Renal pelvis (tissue), 12 donors: ENCODE measurements at places on chromosomes 4 and X.

DNA sequence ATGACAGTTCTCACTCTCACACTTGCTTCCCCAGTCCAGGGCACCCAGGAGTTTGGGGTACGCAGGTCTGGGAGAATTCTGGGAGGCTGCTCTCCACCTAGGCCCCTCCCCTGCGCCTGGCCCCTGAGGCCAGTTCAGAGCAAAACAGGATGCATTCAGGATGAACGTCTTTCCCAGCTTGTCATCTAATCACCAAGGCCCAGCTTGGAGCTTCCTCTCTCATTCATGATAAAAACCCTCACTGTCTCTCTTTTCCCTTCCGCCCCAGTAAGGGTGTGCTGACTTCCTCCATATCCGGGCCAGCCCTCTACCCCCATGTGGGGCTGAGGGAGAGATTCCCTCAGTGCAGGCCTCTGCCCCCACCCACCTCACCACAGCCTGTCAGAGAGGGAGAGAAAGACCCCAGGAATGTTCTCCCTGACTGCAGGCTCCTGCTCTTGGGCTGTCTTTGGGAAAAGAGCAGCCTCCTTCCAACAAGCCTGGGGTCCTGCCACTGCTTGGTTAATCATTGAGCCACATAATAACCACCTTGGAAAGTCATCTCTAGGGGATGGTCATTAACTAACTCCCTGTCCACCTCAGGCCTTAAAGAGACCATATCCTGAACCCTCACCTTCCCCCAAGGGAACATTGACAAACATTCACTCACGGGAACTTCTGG, 50.1 kb downstream of the STARD8 start:
- DNase-seq, result no peak

DNA sequence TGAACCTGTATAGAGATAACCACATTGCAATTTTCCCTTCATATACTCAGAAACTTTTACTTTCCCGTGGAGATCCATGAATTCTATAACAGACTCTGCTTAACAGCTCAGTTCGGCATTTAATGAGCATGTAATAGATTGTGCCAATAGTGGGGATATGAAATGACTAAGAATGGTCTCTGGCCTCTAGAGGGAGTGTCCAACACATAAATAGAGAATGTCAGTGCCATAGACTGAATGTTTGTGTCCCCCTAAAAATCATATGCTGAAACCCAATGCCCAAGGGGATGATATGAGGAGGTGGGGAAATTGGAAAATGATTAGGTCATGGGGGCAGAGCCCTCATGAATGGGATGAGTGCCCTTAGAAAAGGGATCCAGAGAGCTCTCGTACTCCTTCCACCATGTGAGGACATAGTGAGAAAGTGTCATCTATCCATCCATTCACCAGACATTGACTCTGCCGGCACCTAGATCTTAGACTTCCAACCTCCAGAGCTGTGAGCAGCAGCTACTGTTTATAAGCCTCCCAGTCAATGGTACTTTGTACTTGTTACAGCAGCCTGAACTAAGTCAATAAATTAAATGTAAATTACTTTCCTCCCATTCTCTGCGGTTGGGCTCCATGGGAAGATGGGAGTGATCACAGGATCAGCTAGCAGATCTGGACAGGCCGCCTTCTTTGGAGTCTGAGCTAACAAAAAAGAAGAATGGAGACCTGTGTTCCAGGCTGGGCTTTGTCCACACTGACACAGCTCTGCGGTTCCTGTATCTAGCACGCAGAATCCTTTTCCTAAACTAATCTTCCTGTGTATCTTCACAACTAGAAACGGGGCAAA, 28.1 kb upstream of the HPSE start:
- DNase-seq, result no peak

DNA sequence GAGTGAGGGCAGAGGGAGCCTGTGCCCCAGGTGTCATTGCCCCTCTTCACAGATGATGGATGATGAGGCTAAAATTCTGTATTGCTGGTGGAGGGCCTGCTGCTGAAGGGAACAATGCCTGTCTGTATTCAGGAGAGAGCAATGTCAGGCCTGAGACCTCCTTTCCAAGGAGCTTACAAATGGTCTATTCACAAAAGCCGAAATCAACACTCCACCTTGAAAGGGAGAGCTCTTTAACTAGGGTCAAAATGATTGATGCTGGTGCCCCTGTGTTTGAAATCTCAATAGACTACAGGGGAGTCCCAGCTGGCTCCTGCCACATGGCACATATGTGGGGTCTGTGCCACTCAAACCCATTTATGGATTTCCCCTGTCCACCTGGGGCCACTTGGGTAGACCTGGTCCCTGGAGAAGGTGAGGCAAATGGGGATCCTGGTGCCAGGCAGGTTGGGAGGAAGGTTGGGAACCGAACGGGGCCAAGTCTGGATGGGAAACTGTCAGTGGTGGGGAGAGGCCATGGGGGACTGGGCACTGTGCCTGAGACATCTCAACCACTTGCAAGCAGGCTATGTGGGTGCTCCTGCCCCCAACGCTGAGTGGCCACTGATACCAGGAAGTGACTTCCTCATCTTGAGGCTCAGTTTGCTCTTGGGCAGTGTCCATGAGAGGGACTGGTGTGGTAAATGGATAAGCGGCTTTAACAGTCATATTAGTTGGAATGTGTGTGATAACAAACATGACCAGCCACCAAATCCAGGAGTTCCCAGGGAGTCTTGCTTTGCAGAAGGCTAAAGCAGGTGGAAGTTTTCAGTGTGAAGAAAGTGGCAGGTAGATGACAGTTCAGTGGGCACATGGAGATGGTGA, 223.8 kb upstream of the PSAPL1 start:
- no peak for DNase-seq

DNA sequence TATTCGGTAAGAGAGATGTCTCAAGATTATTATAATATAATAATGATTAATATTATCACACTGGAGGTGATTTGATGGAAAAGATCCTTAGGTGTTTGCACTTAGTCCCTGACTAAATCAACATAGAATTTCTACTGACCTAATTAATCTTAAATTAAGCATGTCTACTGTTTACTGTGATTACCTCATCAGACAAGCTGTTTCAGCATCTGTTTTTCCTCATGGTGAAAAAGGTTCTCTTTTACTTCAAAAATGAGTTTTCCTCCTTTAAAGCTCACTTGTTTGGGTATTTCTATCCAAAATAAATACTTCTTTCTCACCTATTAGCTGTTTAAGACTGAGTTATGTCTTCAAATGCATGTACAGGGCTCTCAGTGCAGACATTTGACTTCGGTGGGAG, 407.8 kb downstream of the NKX6-1 start:
- no peak for DNase-seq

- DNase-seq, result no peak
Measured at GRCh38 chr4:13151194-13151593, 332.9 kb downstream of the RAB28 start.

GRCh38 chr4:21226637-21227538, 526.6 kb downstream of the PACRGL start:
- DNase-seq, result no peak

DNA sequence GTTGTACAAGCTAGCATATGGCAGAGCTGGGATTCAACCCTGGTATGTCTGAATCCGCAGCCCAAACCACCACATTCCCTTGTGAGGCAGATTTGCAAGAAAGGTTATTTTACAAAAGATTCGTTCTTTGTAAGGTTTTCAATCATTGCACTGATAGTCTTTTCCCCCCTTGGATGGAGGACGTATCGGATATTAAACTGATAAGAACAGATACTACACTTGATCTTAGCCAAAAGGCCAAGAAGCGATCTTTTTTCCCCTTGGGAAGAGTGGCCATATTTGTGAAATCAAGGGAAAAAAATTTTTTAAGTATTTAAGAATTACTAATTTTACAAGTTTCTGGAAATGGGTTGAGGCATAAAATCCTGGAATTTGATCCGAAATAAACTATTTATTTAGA, 34.4 kb upstream of the MSMO1 start:
- peak; percentile 12 for DNase-seq

DNA sequence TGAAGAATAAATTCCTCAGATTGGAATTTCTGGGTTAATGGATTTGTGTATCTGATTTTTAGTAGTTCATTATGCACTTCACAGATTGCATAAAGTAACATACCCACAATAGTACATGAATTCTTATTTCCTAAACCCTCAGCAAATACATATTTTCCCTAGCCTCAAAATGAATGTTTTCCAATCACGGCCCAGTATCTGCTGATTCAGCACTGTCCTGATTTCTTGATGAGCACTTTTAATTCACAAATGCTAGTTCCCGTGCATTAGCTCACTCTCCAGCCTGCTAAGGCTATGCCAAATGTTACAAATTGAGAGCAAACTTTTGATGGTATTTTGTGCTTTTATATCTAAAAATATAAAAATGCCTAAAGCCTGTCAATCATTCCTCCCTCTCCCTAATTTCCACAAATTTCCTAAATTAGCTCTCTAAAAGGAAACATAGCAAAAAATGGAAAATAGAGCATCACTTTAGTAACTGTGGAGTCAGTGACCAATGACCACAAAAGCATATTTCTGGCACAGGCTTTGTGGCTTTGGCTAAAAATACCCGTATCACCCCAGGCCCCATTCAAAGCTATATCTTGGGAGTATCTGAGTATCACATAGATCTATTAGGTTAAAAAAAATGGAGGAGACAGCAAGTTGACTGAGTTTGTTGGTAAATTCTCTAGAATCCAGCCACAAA, 75.5 kb downstream of the NAF1 start:
- no peak for DNase-seq

DNA sequence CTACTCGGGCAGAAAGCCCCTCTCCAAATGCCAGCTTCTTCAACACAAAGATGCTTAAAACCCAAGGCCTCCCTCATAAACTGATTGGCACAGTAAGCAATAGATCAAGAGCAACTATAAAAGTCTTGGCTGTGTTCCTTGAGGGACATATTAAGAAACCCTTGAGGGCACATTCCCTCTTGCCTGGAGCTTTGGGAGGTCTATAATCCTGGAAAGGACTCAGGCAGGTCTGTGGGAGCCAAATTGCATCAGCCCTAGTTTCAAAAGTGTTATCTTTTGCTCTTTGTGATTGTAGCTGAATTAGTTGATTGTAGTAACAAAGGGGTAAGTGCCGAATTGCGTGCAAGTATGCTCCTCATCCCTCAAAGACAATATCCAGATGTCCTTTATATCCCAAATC, 18.6 kb upstream of the SETD7 start:
- DNase-seq, result no peak

DNA sequence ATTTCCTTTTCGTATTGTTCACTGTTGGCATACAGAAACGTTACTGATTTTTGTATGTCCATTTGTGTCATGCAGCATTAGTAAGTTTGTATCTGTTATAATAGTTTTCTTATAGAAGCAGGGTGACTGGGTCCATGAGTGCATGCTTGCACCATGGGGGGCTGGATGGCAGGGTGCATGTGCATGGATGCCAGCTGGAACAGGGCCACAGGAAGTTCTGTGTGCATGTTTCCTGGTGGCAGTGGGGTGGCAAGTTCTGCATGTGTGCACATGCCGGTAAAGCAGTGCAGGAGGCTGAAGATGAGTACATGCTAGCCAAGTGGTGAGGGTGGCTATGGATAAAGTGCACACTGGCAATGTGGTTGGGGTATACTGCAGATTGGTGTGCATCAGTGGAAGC, 468.0 kb upstream of the KLHL4 start:
- no peak for DNase-seq

GRCh38 chr4:38235354-38235753, 275.2 kb downstream of the PTTG2 start:
- DNase-seq, result no peak

GRCh38 chr4:142701017-142701416, 145.1 kb downstream of the INPP4B start:
- DNase-seq, result no peak

GRCh38 chrX:107360788-107361360, 88.6 kb upstream of the FRMPD3 start:
- no peak for DNase-seq

DNA sequence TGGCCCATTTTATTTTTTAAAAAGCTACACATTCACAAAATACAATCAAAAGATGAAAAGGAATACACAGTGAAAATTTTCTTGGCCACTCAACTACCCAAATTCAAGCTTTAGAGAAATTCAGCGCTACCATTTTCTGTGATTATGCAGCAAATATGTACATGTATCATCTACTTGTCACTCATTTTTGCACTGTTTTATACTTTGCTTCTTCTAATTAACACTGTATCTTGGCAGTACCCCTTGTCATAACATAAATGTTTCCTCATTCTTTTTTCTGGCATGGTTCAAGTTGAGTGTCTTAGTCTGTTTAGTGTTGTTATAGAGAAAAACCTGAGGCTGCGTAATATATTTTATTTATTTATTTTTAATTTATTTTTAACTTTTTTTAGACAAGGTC, 15.7 kb upstream of the PPID start:
- DNase-seq, result no peak

GRCh38 chr4:15398732-15399131, 29.1 kb upstream of the C1QTNF7 start:
- no peak for DNase-seq

DNA sequence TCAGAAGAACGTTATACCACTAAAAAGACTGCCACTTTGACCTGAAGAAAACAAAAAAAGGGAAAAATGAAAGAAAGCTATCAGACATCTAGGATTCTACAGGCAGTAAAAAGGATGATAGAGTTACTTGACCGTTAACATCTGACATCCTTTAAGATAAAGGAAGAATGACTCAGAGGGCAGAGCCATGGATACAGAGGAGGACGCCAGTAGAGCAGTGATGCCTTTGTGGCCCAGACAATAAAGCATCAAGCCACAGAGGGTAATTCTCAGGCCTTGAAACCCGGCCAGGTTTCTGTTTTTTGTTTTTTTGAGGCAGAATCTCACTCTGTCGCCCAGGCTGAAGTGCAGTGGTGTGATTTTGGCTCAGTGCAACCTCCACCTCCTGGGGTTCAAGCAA, 9.5 kb upstream of the BEX1 start:
- no peak for DNase-seq

- no peak for DNase-seq
Measured at GRCh38 chr4:163816494-163816893, 322.0 kb downstream of the TMA16 start.

DNA sequence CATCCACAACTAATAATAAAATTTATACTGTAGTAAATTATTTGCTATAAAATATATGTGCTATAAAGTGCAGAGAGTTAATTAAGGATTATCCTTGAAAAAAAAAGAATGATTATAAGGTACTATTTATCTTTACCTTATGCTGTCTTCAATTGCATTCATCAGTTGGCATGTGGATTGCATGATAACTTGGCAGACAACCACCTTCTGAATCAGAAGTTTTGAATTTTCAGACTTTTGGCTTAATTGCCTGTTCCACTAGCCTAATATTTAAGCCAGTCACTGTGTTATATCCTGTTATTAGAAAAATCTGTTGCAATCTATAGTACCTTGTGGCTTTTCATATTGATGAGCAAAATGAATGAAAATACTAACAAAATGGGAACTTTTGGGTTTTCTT, 1040.3 kb upstream of the PCDH10 start:
- no peak for DNase-seq

DNA sequence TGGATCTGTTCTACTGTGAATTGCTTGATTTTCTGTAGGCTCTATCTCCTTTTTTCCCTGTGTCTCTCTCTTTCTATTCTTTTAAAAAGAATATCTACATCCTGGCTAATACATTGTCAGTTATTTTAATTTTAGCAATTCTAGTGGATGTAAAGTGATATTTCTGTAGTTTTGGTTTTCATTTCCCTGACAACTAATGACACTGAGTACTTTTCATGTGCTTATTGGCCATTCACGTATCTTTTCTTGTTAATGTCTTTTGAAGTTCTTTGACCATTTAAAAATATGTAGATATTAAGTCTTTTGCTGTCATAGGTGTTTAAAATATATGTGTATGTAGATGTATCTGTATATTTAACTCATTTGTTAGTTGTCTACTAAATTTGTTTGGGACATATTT, 59.0 kb upstream of the SOX3 start:
- DNase-seq, result no peak

GRCh38 chr4:105119356-105119755, 27.3 kb upstream of the TET2 start:
- DNase-seq, result no peak
